HCT116 (cell line): ENCODE measurements at places on chromosomes 5 and 9.

DNA sequence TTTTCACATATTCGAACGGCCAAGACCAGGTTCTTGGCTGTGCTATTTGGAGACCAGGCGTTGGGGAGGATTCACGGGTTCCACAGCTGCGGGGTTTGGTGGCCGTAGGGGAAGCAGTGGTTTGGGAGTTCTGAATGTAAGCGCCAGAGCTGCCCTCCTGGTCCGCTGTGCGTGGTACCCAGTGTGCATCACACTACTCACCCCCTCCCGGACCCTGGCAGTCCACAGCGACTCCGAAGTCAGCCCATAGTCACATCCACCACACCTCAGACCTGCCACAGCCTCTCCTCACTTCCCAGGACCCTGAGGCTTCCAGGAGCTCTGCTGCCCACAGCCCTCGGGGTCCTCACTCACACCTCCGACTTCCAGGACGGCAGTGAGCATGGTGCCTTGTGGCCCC, 26.8 kb downstream of the AMBP start:
- DNase-seq, result no peak

DNA sequence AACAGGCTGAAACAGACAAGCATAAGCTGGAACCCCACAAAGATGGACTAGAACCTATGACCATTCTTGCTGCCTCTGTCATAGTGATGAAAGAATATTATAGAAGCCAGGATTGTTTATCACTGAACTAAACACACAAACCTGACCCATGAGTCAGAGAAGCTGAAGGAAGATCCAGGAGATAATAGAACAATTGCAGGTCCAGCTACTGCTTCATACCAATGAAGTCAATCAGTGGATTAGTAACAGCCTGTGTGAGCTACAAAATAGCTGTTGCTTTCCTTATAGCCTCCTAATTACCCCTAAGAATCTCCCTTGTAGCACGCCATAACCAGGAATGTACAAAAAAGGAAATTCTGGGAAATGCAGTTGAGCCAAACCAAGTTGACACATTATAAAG, 459.9 kb upstream of the ZNF462 start:
- no peak for DNase-seq

DNA sequence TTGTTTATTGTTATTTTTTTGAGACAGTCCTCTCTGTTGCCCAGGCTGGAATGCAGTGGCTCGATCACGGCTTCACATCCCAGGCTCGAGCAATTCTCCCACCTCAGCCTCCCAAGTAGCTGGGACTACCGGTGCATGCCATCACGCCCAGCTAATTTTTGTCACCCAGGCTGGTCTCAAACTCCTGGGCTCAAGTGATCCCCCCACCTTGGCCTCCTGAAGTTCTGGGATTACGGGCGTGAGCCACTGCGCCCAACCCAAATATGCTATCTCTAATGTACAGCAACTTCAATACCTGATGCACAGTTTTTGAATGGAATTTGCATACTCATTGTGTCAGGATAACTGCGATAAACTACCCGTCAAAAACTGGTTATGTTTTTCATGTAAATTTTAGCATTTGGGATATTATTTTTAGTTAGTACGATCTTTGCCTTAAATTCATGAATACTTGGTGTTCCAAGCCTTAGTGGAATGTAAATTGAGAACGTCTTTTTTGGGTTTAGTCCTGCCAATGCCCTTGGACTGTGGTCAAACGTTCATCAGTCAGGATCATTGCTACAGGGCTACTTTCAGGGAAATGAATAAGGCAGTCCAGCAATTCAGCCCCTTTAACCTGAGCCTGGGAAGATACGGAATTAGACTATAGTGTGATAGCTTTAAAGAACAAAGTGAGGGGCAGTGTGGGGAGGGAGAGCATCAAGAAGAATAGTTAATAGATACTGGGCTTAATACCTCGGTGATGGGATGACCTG, 4.4 kb downstream of the UGCG start:
- no peak for DNase-seq

- DNase-seq, result no peak
Observed at GRCh38 chr5:129074903-129075302, 19.6 kb upstream of the ISOC1 start.

DNA sequence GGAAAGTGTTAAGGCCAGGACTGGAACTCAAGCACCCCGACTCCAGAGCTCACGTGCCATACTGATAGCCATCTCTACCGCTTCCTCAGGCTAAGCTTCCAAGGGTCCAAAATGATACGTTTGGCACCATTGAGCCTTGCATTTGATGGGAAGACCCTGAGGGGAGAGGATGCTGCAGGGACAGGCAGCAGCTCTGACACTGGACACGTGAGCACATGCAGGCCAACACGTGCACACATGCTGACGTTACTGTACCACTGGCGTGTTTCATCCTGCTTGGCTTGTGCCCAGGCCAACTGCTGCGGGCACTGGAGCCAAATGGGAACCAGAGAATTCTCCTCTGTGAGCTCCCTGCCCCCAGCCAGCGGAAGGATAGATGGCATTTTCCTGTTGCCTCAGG, 5.2 kb downstream of the FAT2 start:
- DNase-seq, result no peak
